ENCODE measurements at places on chromosomes 2 and 18.
A peak's percentile ranks its signal among the peaks of the same experiment; 100 is the strongest.

DNA sequence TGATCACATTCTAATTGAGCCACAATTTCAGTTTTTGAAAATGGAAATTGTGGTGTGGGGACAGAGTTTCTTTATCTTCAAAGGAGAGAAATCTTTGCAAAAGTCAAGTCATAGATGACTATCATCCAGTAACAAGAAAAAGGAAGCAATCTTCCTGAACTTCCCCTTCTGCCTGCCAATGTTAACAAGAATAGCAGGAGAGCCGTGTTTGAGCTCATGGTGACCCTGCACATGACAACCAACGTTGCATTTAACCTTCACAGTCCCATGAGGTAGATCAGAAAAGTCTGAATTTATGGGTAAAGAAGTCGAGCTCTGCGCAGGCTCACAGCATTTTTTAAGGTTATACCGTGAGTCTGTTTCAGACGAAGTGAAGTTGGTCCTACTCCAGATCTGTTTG lies 454.9 kb downstream of the LPIN1 start:
- no peak for DNase-seq

DNA sequence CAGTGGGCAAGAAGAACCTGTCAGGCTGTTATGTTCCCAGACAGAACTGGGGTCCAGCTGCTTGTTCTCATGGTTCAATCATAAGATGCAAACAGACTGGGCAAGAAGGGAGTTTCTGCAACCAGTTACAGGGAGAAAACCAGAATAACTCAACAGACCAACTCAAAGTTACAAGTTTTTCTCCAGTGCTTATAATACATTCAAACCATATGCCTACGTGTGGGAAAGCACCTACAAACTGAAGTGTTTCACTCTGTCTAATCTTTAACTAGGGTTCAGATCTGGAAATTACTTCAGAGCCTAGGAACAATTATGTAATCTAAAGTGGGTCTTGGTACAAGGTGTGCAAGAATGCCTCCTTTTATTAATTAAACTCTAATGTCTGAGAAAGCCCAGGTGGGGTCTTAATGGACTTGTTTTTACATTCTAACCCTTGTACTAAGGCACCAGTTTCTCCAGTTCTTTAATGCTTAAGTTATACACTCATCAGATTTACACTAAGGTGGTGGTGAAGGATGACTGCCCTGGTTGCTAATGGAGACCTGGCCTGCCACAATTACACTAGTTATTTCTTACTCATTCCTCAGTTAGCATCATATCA lies 951.9 kb downstream of the TSN start:
- no peak for DNase-seq

GRCh38 chr2:151049746-151050145 lies 211.9 kb downstream of the RBM43 start:
- no peak for DNase-seq

- DNase-seq = no peak
Observed at GRCh38 chr2:103898561-103898960, 955.4 kb upstream of the POU3F3 start.

DNA sequence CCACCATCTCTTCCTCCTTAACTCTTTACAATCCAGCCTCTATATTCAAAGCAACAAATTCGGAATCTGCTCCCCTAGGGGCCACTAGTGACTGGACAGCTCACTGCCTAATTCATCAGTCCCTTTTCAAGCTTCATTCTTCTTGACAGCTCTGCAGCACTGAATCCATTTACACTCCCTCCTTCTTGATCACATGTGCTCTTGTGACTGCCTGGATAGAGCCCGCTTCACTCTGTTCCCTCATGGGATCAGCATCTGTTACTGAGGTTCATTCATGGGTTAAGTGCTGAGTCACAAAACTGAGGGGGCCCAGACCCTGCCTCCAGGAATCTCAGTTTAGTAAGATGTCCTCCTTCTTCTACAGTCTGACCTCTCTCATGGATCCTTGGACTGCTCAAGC lies 81.5 kb downstream of the CYRIA start:
- DNase-seq = no peak

GRCh38 chr18:37864122-37864521 lies 298.5 kb upstream of the CELF4 start:
- DNase-seq = no peak

DNA sequence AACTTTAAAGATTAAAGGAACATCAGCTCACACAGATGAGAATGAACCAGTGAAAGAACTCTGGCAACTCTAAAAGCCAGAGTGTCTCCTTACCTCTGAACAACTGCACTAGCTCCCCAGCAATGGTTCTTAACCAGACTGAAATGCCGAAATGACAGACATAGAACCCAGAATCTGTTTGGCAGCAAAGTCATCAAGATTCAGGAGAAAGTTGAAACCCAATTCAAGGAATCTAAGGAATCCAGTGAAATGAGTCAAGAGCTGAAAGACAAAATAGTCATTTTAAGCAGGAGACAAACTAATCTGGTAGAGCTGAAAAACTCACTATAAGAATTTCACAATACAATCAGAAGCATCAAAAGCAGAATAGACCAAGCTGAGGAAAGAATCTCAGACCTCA lies 72.0 kb downstream of the STRADB start:
- no peak for DNase-seq

DNA sequence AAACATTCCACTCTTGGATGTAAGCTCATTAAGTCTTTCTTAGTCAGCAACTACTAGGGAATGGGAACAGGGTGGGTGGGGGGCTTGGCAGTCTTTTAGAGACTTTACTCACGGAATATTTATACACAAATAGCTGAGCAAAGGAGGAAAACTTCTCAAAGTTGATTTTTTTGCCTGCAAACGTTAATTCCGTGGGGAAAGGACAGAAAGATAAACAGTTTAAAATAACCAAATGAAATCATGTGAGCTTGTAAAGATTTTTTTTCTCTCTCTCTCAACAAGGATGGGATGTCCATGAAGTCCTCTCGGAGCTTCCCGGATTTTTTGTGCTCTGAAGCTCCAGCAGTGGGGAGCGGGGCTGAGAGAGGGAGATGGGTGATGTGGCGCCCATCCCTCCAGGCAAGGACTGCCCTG lies 32.2 kb upstream of the MAT2A start:
- no peak for DNase-seq

- DNase-seq = no peak
Observed at GRCh38 chr18:22290004-22290403, 120.6 kb downstream of the GATA6 start.

DNA sequence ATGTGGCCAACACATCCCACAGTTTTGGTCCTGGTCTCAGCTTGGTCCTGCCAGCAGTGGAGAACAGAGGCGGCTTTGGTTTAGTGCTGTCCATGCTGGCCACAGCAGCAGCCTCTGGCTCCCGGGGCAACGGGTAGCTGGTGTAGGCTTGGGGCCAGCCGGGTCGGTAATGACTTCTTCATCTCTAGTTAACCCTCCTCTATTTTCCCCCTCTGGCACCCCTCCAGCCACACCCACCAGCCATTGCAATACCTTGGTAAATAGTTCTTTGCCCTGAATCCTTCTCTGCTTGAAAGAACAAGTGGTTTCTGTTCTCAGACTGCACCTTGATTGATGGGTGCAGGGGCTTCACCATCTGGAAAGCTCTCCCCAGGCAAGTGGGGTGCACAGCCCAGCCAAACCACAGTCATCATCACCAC lies 31.7 kb upstream of the ZNF396 start:
- no peak for DNase-seq

GRCh38 chr2:223062396-223062795 lies 10.4 kb downstream of the KCNE4 start:
- no peak for DNase-seq

DNA sequence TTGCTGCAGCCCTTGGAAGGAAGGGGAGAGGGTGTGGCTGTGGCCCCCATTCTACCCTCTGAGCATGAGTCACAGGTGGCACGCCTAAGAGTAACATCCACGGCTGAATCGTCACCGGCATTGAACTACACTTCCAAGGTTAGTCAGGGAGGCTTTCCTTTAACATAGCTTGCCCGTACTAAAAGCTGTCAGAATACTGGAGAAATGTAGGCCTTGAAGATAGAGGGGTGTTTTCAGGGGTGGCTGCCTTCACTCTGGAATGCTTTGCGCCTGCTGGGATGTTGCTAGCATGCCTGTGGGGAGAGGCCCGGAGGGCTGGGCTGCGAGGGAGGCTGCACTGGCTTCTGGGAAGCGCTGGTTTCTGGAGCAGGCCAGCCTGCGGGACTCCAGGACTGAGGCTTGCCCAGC lies 333.7 kb downstream of the AGAP1 start:
- DNase-seq = no peak

DNA sequence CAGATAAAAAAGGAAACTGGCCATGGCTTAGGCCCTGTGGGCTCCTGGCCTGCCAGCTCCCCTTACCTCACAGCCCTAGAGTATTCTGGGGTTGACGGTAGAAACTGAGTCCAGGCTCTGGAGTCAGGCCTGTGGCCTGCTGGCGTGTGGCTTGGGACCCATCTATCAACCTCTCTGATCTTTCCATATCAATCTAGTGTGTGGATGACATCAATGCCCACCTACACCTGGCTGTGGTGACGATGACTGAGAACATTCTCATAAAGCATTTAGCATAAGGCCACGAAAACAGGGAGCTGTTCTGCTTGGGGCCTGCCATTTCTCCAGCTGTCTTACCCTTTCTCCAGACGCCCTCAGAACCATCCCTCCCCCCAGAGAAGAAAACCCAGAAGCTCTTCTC lies 17.9 kb downstream of the PCARE start:
- DNase-seq = no peak

DNA sequence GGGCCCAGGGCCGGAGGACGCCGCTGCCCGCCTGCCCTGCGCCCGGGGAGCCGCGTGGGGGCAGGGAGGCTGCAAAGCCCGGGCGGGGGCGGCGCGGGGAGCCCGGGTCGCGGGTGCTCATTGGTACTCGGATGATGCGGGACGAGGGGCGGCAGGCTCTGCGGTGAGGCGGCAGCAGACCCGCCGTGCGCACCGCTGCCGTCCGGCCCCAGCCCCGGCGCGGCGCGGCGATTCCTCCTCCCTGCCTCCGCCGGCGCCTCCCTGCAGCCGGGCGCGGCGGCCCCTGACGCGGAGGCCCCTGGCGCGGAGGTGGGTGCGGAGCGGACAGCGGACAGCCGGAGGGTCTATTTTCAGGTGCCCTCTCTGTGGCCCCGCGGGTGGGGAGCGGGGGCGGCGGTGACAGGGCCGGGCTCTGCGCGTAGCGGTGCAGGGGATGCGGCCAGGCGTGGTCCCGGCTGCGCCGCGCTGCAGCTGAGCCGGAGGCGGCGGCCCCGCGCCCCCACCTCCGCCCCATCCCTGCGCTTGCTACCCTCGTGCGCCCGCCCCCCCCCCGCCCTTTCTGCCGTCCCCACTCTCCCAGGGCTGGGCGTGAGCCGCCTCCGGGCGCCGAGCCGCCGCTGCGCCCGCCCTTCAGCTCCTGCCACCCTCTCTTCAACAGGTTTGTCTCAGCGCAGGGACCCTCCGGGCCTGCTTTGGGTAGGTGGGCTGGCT lies 640 bp downstream of the SPTBN1 start:
- peak; percentile 70 for DNase-seq

GRCh38 chr2:40384233-40384632 lies 67.7 kb downstream of the SLC8A1 start:
- DNase-seq = no peak

GRCh38 chr2:96205888-96206287 lies 2.7 kb downstream of the STARD7 start:
- DNase-seq = no peak

DNA sequence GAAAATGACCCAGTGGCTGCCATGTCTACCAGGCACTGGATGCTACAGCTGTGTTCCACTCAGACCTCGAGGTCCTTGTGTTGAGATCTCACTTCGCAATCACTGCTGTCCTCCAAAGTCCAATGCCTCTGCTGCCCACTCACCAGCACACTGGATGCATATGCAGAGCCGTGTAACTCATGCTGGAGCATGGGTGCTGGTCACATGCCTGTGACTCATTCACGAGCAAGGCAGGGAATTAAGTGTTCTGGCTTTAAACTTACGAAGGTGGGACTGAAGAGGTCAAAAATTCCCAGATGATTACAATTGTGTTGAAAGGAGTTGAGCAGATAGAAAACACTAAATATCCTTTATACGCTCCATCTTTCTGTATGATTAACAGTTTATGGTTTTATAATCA lies 417.5 kb downstream of the NUP35 start:
- no peak for DNase-seq

DNA sequence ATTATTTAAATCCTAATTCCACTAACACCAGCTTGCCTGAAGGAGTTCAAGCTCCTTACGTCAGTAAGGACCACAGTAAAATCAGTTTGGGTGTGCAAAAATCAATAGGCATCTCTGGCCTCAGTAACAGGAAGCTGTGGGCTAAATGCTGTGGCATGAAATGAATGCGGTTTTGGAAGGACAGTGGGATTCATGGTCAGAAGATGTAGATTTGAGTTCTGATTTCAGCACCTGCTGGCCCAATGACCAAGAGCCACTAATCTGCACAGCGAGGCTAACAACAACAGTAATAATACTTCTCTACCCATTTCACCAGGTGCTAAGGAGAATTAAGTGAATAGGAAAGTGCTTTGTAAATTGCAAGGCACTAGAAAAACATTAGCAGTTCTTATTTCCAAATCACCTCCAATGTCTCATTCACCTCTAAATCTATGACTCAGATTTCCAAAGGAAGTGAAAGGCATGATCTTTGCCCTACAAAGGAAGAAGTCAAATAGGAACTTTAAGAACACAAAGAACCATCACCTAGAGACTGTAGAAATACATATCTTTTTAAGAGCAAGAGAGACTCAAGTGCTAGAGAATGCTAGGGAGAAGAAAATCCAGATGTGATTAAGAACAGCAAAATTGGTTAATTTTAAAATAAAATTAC lies 172.6 kb downstream of the ANKRD44 start:
- no peak for DNase-seq

DNA sequence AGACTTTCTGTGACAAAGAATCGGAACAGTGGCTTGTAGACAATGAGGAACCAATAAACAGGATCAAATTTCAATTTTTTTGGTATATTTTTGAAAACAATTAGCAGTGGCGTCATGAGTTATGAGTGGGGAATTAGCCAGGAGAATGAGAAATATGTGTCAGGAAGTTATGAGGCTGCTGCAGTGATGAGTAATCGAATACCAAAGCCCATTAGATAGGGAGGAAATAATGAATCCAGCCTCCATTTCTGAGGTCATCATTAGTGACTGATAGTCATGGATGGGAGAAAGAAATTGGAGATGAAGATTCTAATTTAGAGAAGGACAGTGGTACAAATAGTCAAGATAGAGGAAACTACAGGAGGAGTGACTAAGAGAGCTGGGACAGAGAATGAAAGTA lies 673.1 kb upstream of the VRK2 start:
- no peak for DNase-seq

- peak; percentile 76 for DNase-seq
Observed at GRCh38 chr2:235594041-235594440, 100.2 kb downstream of the AGAP1 start.

Data from midbrain (tissue), 1 donor.